ENCODE measurements at places on chromosomes 3 and 15.

DNA sequence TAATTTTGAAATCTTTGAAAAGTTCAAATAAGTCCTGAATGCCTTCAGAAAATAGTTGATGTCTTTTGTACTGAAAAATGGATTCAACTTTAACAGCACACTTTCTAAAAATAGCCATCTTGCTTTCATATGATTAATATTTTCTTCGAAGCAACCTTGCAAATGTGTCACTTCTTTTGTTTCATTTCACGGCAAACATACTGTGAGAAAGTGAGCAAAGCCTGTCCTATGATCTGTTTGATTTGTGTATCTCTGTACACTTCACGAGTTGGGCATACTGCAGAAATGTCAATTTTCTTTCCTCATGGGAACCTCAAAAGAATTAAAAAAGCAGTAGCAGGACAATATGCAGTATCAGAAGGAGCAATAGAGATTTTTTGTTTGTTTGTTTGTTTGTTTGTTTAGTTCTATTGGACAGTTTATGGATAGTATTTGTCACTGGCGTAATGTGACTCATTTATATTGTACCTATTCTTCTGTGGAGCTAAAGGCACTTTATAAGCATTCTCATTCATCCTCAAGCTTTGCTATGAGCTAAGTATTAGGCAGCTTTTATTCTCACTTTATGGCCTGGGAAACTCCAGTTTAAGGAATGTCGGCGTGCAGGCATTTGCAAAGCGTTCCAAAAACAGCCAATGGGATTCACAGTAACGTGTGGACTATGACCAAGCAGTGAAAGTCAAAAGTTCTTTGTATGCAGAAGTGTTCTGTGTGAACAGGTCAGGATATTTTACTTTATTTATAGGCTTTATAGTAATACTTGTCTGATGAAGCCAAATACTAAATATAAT, 572.0 kb downstream of the NAALADL2 start:
- DNase-seq = no peak

- DNase-seq = no peak
Measured at GRCh38 chr3:54772051-54772450, 155.8 kb downstream of the LRTM1 start.

- DNase-seq = no peak
Measured at GRCh38 chr3:16266714-16267113, 1.7 kb downstream of the OXNAD1 start.

DNA sequence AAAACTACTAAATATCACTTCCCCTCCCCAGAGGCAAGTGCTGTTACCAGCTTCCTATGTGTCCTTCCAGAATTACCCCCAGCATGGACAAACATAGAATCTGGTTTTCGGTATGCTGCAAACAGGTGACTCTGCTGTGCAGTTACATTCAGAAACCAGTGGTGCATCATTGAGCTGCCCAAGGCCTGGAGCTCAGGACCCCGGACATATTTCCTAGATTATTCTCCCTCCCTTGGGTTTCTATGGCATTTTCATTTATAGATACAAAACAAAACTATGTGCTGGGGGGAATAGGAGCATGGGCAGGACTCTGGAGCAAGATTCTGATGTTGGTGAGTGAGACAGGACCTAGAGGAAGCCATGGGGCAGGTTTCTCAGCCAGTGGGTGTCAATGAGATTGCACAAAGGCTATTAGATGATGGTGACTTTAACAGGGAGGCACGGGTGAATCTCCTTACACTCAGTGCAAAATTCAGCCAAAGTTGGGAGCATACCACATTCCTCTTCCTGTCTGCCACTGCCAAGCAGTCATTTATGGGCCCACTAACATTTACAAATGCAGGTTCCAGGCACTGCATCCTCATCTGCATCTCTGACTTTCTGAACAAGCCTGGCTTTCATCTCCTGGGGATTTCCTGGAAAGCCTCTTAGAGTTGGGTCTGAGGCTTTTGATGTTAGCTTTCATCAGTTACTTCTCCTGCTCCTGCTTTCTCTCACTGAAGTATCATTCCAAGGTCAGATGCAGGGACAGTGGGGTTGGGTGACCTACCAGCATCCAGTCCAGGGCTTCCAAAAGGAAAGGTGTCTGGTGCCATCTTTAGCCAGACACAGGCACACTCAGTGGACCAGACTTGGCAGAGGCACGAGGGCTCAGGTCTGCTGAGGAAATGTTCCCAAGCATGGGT, 44.5 kb downstream of the CMTM7 start:
- DNase-seq = no peak

DNA sequence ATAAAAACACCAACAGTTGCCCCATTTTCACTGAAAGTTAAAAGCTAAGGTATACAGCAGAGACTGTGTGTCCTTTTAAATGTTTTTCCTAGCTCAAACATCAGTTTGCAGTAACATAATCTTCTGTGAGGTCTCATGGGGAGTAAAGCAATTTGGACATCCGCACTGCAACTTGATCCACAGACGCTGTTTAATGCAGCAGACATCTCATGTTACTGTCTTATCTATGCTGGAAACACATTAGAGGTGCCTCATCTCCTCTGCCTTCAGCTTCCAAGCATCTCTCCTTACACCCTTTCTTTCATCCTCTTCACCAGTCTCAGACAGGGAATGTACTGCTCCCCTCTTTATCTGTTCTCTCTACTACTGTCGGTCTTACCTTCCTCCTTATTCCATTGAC, 53.7 kb upstream of the ATP11B start:
- DNase-seq = no peak

DNA sequence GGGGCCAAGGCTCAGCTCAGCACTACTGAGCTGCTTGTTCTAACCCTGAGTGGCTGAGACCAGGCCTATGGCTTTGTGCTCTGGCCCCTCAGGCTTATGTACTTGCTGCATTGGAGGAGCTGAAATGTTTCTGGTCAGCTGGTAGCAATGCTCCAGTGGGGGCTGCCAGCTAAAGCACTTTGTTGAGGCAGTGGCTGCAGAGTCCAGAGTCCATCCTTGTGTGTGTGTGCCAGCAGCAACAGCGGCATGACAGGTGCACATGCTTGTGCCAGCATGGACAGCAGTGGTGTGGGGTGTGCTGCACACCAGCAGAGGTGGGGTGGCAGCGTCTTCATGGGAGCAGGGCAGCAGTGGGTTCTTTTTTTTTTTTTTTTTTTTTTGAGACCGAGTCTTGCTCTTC, 169.1 kb downstream of the VPS8 start:
- DNase-seq = no peak

DNA sequence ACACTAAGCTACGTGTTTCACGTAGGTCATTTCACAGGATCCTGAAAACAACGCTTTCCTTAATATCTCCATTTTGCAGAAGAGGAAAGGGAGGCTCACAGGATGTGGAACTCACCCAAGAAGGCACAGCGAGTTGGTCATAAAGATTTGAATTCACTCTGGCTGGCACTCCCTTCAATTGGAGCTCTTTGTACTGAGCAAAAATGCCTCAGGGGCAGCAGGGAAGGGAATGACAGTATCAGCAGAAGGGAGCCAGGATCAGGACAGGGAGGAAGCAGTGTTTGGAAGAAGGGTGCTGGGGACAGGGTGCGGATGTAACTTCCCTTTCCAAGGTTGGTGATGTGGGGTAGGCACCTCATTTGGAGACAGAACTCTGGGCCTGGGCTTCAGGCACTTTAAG, 1.1 kb upstream of the ST6GAL1 start:
- no peak for DNase-seq

DNA sequence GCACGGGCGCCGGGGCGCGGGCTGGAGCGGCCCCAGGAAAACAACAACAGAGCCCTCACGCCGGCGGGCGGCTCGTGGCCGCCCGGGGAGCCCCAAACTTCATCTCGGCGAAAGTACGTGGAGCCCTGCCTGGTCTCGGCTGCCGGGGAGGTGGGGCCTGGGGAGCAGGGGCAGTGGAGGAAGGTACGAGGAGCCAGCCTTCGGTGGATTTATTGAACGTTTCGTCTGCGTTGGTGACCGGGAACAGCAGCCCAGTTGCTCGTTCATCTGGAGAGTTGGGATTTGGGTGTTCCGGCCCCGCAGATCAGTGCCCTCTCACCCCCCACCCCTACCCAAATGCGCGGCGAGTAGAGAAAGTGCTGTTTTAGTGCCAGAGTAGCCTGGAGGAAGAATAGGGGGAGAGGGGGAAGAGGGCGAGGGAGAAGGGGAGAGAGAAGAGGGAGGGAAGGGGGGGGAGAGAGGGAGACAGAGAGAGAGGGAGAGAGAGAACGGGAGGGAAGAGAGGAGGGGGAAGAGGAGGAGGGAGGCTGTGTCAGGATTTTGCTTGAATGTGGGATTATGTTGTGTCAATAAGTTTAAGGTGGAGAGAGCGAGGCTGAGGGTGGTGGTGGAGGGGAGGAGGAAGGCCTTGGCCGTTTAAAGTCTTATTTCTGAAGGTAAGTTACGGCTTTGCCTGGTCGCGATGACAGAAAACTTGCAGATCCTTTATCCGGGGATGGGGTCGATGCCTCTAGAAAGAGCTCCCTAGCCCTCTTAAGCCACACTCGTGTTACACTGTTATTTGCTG, 970 bp downstream of the BBX start:
- DNase-seq = peak; percentile 50

- DNase-seq = no peak
Measured at GRCh38 chr3:173932624-173933023, 535.1 kb downstream of the NLGN1 start.

DNA sequence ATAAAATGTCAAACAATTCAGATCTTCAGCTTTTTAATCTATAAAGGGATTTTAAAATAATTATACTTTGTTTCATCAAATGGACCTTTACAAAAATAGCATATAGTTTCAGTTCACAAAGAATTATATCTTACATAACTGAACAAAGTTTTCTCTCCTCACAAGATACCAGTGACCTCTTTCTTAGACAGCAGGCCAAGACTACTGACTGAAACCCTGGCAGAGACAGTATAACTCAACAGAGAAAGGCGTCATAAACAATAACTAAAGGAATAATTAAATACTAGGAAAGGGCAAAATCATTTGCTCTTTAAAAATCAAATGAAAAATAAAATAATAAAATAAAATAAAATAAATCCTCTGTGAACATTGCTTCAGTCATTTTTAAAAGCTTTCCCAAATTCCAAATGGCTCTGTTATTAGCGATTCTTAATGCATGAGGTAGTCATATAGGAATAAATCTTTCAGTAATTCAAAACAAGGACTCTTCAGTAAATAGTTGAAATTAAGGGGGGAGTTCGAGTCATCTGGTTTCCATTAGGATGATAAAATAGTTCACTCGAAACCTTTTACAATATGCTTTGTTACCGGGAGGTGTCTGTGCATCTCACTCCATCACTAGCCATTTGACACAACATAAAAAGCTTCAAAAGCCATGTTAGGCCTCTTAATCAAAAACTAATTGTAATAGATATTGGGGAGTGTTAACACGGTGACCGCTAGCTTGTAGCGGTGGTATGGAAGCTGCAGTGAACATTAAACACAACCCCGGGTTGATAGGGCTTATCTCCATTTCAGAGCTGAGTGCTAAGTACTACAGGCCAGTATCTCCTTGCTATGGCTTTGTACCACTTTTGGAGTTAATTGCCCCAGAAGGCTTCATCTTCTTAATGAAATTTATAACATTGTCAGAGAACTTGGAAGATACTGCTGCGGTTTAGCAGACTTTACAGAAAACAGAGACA, 142.9 kb upstream of the NR2F2 start:
- DNase-seq = no peak

DNA sequence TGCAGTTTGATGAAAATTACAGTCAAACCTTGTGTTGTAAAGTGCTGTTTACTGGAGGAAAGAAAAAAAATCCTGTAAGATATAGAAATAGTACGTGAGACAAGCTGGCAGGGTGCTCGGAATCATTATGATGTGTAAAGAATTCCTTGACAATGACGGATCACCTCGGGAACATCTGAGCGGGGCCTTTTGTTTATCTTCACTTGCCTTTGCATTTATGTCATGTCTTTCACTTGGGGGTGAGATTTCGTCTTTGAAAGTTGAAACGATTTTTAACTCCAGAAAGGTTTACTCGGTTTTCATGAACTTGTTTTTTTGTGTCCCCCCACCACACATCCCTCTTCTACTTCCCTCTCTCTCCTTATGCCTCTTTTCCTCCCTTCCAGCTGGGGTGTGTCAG, 128.3 kb upstream of the VEPH1 start:
- no peak for DNase-seq

GRCh38 chr3:129555153-129555550, 12.2 kb downstream of the H1-8 start:
- no peak for DNase-seq

DNA sequence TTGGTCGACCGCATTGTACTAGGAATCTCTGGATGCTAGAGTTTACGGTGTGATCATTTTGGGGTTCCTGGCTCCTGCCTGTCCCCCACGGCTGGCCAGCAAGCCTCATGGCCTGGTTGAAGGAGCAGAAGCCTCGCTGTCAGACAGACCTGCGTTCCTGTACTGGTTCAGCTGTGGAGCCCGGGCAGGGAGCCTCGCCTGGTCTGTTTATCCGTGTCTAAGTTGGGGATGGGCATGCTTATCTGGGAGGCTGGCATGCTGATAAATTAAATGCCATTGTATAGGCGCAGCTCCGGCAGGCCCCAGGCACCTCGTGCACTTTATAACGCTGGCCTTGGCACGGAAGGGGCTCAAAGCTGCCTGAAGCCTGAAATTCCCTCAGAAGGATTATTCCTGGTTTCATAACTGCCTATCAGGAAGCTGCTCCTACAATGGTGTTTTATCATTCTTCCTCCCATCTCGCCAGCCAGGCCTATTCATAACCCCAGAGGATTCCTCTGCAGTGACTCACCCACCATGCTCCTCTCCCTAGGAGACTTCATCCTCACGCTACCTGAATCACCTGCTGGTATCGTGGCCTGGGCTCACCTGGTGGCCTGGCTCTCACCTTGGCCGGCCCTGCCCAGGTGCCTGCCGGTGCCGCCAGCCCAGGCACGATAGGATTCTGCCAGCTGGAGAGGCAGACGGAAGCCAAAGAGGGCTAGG, 110.9 kb downstream of the ASB7 start:
- DNase-seq = peak; percentile 100

GRCh38 chr3:112958811-112959560, 15.9 kb downstream of the CD200R1 start:
- DNase-seq = no peak

- DNase-seq = no peak
Measured at GRCh38 chr15:46523701-46524100, 888.9 kb downstream of the SQOR start.

- DNase-seq = no peak
Measured at GRCh38 chr3:105772635-105773034, 96.2 kb downstream of the CBLB start.

DNA sequence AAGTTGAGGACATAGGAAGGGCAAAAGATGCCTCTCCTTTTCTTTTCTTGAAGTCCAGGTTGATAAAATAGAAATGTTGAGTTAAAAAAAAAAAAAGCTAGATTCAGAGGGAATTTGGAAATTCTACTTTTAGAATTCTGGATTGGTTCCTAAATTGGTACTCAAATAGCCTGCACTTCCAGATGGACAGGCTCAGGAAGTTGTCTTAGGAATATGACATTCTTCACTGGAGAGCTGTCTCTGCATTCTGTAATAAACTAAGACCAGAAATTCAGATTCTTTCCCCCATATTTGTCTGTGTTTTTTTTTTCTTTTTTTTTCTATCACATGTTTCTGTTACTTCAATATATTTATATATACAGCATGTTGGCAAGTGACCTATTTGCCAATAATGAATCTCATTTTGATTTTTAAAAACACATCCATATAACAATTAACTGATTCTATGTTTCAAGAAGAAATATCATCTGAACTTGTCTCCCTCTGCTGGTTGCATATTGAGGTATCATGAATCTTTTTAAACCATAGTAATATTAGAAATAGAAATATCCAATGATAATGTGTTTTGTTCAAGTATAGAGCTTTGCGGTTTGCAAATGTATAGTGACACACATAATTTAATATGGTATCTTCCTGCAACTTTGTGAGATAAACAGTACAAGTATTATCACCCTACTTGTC, 8.5 kb upstream of the LSAMP start:
- no peak for DNase-seq

- no peak for DNase-seq
Measured at GRCh38 chr15:81105545-81105944, 28.5 kb upstream of the CFAP161 start.
